ENCODE measurements at places on chromosomes 1 and 21.

DNA sequence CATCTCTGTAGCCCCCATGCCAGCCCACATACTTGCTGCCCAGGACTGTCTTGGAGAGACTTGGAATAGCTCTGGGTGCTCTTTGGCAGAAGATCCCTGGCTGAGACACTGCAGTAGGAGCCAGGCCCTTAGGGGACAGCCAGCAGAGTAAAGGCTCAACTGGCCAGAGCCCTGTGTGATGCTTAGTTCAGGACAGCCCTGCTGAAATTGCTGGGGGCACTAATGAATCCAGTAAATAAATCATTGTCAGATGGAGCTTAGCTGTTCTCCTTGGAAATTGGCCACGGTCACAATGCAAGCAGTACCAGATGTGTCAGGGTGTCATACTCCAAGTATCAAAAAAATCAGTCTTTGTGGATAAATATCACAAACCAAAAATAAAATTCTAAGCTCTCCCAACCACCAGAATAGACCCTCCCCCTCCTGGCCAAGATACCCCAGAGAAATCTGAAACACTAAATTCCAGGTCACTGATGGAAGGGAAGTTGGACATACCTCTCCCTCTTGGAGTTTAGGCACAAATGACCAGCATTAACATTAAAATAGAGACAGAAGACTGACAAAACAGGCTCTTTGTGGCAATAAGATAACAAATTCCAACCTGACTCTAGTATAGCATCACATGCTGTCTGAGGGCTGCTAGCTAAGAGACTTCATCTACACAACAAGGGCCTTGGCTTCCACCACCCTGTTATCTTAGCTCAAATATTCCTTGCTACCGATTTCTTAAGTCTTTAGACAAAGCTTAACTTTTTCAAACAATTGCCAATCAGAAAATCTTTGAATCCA, 83.2 kb upstream of the DNAH14 start:
- DNase-seq: peak; percentile 33

GRCh38 chr1:41493117-41493536, 8.6 kb upstream of the EDN2 start:
- DNase-seq: no peak

DNA sequence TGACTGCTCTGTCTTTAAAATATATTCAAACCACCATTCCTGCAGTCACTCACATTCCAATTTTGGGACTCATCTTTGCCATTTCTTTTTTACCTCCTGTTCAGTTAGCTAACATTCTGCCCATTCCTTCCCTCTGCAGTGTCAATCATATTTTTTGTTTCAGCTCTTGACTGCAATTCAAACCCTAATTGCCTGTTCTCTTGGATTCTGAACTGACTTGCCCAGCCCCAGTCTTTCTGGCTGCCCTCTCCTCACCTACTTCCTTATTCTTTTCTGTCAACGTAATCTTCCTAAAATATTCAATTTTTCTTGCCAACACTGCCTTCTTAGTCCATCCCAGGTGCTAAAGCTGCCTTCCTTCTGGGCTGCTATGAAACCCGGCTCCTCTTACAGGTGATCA, 6.1 kb downstream of the PRDM2 start:
- no peak for DNase-seq

DNA sequence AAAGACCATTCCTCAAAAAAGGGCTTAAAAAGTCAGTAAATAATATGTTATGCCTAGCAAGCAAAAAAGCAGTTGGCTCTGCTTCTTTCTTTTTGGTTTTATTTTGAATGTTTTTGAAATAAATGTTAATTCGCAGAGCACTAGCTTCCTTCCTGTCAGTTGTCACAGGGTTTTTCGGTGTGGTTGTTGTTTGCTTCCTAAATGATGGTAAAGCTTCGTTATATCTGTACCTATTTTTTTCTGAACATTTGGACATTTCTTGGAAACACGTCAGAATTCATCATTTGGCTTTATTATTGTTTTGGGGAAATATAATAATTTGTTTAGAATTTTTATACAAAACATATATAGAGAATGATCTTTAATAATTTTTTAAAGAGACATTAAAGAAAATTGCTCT, 351.9 kb upstream of the SGIP1 start:
- DNase-seq: no peak

DNA sequence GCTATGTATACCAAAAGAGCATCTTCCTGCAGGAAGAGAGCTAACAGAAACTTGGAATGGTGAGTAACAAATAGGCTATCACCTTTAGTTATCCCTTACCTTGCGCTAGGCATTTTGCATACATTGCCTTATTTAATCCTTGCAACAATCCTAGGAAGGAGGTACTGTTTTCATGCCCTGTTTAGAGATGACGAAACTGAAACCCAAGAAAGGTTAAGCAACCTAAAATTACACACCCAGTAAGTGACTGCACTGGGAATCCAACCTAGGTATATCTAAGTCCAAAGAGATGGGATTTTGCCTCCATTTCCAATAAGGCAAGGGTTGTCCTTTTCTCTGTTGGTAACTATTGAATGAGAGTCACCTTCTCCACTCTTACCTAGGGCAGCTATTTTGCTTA, 144.5 kb downstream of the TM2D1 start:
- DNase-seq: no peak

DNA sequence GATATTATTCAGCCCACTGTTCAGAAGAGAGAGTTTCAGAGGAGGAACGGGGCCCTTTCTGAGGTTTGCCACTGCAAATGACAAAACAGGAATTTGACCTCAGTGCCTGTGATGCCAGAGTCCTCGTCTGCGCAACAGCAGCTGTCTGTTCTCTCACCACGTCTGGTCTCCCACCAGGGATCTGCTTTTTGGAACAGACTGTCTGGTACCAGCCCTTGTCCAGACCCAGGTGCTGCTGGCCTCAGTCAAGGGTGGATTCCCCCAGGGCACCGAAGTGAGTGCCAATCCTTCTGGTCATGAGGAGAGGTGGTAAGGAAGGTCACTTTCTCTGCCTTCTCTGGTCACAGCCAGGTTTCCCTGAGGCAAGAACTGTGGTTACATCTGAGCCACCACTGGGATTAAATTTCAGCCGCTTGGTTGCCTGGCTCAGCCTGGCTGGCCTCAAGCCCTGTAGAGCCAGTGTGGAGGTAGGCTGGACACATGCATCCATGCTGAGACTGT, 2.3 kb upstream of the BCAN start:
- no peak for DNase-seq

DNA sequence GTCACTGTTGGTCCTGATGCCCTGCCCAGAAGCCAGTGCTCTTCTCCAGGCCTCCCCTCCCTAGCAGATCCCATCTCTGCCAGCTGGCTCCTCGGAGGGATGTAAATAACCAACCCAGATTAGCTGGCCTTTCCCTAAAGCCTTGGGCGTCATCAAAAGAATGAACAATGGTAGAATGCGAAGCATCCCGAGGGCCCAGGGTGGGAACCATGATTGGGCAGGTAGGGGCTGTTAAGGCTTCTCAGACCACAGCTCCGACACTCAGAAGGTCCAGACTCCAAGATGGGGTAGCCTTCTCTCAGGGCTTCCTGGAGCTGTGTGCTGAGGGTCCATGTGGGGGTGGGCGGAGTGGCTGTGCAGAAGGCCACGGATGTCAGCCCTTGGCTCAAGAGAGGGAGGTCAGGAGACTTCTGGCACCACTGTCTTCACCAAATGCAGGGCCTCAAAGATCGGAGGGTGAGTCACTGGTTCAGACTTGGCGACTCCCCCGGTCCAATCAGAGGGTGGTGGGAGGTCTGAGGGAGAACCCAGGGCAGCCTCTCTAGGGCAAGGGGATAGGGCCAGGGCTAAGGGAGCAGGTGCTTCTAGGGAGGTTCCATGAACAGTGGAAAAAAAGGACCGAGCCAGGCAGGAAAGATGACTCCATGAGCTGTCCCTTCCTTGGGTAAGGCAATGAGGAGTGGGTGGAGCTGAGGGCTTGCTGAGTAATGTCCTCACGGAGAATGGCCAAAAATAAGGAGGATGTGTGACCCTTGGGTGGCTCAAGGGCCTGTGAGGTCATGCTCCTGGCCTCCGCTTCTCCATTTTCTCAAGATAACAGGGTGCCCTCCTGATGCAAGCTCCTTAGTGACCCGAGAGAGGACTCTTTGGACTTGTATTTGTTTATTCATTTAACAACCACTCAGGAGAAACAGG, 58.4 kb upstream of the EPS8L3 start:
- no peak for DNase-seq

DNA sequence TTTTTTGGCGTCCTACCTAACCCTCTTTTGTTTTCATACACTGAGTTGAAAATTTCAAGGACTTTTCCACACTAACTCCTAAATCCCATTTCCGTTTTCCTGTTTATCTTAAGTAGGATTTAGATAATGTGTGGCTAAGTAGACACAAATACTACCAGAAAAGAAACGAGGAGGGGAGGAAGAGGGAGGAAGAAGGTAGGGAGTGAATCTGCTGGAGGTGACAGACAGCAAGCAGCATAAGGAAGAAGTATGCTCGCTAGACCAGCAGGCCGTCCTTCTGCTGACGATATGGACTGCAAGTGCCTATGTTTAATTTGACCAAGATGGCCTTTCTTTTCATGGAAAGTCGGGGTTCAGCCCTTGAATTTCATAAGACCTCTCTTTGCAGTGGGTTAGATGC, 256.9 kb upstream of the RAB4A start:
- DNase-seq: no peak
